ENCODE measurements at places on chromosomes 4 and X.
A peak's percentile ranks its signal among the peaks of the same experiment; 100 is the strongest.

GRCh38 chr4:28225050-28225449 is 1364.4 kb downstream of the STIM2 start:
- DNase-seq = peak; percentile 0

- no peak for DNase-seq
Measured at GRCh38 chrX:5458300-5458842, 770.3 kb downstream of the NLGN4X start.

- DNase-seq = no peak
Measured at GRCh38 chrX:9807355-9808182, 21.3 kb downstream of the SHROOM2 start.

DNA sequence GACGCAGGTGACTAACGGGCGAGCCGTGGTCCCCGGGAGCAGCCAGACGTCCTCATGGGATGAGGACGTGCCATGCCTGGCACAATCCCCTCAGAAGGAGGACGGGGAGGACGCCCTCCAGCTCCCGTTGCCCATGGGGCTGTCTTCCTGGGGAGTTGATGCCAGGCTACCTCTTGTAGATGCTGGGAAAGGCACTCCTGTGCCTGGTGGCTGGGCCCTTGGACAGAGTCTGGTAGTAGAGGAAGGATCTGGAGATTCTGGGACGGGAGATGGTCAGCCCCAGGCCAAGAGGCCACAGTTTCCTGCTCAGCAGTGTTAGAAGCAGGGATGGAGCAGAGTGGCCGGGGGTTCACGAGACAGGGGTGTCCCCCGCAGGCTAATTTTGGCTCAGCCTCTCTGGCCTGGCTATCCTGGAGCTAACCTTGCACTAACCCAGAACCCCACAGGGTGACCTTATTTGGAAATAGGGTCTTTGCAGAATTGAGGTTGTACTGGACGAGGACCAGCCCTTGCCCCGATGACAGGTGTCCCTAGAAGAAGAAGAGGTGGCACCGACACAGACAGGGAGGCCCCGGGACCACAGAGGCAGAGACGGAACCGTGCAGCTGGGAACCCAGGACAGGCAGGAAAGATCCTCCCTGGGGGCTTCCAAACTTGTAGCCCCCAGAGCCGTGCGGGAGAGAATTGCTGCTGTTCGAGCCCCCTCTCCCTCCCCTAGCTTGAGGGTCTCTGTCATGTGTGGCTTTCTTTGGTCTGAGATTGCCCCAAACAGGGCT is 50.1 kb upstream of the ADRA2C start:
- DNase-seq = no peak

DNA sequence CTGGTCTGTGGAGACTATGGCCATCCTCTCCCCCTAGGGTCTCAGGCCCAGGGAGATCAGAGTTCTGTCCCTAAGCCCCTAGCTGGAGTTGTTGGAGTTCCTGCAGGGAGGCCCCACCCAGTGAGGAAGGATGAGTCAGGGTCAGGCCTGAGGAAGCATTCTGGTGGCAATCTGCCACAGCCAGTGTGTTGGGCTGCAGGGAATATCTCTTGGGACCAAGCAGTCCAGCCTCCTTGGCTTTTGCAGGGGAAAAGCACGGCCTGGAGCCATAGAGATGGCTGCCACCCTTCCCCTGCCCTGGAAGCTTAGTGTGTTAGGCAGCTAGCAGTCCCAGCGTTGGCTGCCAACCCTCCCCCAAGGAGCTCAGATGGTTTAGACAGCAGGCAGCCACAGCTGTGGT is 202.4 kb downstream of the RTL9 start:
- DNase-seq = no peak

DNA sequence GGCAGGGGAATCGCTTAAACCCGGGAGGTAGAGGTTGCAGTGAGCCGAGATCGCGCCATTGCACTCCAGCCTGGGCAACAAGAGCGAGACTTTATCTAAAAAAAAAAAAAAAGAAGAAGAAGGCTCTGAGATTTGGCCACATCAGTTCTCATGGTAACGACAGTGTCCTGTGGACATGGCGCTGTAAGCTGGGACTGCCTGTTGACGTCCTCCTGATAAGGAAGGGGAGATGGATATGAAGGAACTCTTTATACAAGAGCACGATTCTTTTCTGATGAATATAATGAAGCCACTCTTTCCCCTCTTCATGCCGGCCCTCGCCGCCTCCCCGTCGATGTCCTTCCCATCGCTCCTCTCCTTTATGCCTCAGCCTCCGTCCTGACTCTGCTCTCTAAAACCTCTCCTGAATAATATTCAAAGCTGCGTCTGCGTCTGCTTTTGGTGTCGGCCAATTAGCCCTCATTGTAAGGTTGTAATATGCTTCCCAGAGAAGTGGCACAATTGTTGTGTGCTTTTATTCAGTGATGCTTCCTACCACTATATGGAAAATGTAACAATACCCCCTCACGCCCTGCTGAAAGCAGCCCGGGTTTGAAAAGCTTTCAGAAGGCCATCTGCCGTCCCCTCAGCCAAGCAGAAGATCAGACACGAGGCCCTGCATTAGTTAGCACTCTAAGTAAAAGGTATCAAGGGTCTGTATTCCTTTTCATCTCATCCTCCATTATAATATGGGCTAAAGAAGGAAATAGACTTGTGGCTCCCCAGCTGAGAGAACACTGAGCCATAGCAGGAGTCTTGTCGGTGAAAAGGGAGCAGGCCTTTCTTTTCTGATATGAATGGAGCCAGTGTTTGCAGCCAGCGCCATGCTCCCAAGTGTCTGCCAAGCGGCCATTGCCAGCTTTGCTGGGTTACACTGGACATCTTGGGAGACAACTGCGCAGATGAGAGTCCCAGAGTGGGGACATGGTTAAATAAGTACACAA is 22.1 kb upstream of the SCOC start:
- DNase-seq = no peak

GRCh38 chrX:31036895-31037294 is 34.9 kb downstream of the FTHL17 start:
- DNase-seq = peak; percentile 17

DNA sequence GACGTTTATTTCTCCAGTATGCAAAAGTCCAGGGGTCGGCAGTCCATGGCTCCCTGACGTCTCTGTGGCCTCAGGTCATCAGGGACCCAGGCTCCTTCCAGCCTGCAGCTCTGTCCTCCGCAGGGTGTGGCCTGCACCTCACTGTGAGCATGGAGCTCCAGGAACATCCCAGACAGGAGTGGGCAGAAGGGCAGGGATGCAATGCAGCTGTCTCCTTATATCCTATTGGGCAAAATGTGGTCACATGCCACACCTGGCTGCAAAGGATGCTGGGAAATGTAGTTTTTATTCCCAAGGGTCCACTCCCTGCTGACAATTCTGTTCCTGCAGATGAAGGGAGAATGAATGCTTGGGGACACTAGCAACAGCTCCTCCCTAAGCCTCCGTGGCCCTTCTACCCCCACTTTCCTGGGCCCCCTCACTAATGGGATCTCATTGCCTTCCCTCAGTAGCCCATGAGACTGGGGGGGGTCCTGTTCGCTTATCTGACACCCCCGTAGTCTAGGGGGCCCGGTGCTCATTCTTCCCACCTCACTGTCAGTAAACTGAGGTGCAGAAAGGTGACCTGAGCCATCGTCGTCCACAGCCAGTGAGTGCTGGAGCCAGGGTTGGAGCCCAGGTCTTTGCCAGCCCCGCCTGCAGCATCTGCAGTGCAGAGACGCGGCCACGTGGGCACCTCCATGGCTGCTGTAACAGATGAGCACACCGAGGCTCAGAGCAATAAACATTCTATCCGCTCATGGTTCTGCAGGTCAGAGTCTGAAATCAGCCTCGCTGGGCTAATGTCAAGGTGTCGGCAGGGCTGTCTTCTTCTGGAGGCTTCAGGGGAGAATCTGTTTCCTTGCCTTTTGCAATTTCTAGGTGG is 5.9 kb upstream of the GRPEL1 start:
- peak; percentile 3 for DNase-seq

DNA sequence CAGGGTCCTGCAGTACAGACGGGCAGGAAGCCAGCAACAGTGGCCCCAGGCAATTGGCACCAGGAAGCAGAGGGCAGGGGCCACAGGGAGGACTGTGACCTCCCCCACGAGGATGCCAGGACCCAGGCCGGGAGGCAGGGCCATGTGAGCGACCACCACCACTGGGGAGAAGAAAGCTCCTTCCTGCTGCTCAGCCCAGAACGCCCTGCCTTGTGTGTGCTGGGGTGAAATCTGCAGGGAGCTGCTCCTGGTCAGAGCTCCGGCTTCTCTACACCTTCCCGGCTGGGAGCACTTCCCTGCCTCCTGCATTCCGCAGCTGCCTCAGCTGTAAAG is 100.4 kb downstream of the HMX1 start:
- DNase-seq = no peak
